ENCODE measurements at places on chromosomes 4 and X. TPM values are rescaled to one million over a fixed set of nuclear protein-coding genes. Genes with fewer than 3 reads are reported as not detected.

MYOZ2 gene
- not detected for polyA plus RNA-seq

NSDHL gene
- 27.4 TPM for polyA plus RNA-seq

ZNF157 gene
- polyA plus RNA-seq: 0.17 TPM

NAAA gene
- polyA plus RNA-seq: 125 TPM

ODAPH gene
- not detected for polyA plus RNA-seq

MTTP gene
- not detected for polyA plus RNA-seq

MTCP1 gene
- 26.3 TPM for polyA plus RNA-seq

FAM133A gene
- not detected for polyA plus RNA-seq

CTAG2 gene
- polyA plus RNA-seq: not detected

SPANXB1 gene
- not detected for polyA plus RNA-seq

DNA sequence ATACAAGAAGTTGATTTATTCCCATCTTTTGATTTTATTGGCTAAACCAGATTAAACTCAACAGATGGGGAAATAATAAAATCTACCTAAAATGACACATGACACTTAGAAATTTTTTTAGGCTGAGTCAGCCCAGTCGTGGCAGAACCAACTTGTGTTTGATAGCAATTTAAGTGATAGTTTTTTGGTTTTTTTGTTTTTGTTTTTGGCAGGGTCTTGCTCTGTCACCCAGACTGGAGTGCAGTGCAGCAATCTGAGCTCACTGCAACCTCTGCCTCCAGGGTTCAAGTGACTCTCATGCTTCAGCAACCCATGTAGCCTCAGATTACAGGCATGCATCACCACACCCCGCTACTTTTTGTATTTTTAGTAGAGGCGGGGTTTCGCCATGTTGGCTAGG is 370.3 kb upstream of the NOCT start:
- DNase-seq: no peak
- H3K27ac ChIP-seq: no peak overlapping the region
- no peaks in the 10 kb centered on the region for H3K4me1 ChIP-seq
- no peaks in the 10 kb centered on the region for H3K27me3 ChIP-seq
- no peak overlapping the region for H3K4me3 ChIP-seq
- H3K36me3 ChIP-seq: no peaks in the 10 kb centered on the region

DNA sequence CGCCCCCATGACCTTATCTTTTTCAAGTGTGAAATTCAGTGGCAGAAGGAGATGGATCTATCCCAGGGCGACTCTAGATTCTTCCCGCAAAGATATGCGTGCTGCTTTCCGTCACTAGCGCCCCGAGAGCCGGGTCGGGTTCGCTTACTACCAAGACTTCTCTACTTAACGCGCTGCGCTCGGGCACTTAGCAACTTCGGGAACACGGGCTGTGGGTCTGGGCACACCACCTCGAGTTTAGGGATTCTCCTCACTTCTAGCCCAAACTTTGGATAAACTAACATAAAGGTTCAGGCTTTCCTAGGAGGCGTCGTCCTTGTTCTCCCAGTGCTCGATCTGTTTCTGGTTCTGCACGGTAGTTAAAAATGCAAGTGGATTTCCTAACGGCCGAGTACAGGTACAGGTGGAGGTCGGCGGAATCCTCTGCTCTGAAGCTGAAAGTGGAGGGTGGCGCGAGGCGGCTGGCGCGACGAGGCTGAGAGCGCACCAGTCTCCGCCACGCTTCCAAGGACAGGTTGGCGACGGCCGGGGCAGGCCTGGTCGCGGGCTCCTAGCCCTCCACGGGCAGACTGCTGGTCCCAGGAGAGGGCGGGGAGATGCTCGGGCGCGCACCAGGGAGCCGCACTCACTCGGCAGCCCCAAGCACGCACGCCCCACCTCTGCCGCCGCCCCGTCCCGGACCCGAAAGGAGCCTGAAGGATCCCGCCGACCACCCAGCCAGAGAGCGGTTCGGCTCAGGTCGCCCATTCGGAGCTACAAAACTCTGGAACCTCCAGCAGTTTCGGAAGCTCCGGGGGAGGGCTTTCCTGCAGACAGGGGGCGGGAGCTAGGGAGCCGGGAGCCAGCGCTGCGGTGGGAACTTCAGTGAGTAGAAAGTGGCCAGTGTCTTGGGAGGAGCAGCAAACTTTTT is 100.8 kb upstream of the TENM3 start:
- no peak overlapping the region for H3K4me3 ChIP-seq
- H3K27me3 ChIP-seq: peaks cover 16% of the 10 kb centered on the region
- DNase-seq: no peak
- no peak overlapping the region for H3K27ac ChIP-seq
- H3K36me3 ChIP-seq: no peaks in the 10 kb centered on the region

DNA sequence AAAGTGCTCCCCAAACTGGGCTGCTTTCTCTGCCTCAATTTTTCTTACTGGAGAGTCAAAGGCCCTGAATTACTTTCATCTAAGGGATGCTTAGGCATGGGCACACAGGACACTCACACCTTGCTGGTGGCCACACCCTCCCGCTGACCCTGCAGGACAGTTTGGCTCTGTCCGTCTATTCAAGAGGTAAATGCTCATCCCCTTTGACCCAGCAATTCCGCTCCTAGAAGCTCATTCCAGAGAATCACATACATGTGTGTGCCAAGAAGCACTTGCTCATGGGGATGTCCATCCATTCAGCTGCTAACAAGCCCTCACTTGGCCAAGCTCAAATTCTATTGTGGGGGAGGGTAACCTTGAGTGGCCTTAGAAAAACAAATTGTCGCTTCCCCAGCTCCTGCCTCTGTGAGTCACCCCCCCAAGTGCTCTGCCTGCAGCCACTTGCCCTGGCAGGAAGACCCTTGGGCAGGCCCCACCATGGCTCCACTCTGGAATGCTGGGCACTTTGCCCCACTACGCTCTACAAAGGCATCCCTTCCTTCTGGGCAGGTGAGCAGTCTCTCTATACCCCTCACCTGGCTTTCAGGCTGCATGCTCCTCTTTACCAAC is 54.5 kb downstream of the HTRA3 start:
- no peaks in the 10 kb centered on the region for H3K27me3 ChIP-seq
- no peak overlapping the region for H3K4me3 ChIP-seq
- no peaks in the 10 kb centered on the region for H3K4me1 ChIP-seq
- H3K36me3 ChIP-seq: no peaks in the 10 kb centered on the region
- H3K27ac ChIP-seq: no peak overlapping the region

- no peaks in the 10 kb centered on the region for H3K4me1 ChIP-seq
- no peaks in the 10 kb centered on the region for H3K27me3 ChIP-seq
Measured at GRCh38 chr4:131430302-131430701, 1718.8 kb upstream of the PCDH10 start.

GRCh38 chrX:10077425-10078188 is 79.2 kb upstream of the CLCN4 start:
- no peak overlapping the region for H3K4me3 ChIP-seq
- H3K4me1 ChIP-seq: peaks cover under 1% of the 10 kb centered on the region
- H3K27ac ChIP-seq: no peak overlapping the region
- H3K27me3 ChIP-seq: no peaks in the 10 kb centered on the region
- DNase-seq: peak; percentile 17
- H3K36me3 ChIP-seq: no peaks in the 10 kb centered on the region

- H3K27ac ChIP-seq: no peak overlapping the region
- no peak overlapping the region for H3K4me3 ChIP-seq
- H3K4me1 ChIP-seq: no peaks in the 10 kb centered on the region
- H3K27me3 ChIP-seq: no peaks in the 10 kb centered on the region
- DNase-seq: no peak
Measured at GRCh38 chrX:13968198-13968597, 61.5 kb downstream of the GEMIN8 start.

DNA sequence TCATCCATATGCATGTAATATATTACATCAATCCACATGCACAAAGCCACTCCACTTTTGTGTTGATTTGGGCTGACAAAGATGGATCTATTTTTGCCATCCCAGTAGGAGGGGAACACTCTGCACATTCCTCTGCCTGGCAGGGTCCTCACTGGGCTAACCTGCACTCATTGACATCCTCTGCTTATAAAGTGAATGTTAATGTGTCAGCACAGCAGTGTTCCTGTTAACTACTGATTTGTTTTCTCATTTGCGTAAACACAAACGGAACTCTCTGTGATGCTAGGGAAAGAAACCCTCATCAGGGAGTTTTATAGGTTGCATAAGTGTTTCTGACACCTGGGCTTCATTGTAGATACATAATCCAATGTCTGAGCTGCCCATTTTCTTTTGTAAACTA is 826.0 kb downstream of the RAB28 start:
- DNase-seq: no peak
- H3K4me1 ChIP-seq: no peaks in the 10 kb centered on the region
- H3K4me3 ChIP-seq: no peak overlapping the region
- H3K27me3 ChIP-seq: no peaks in the 10 kb centered on the region
- H3K27ac ChIP-seq: no peak overlapping the region

- H3K4me3 ChIP-seq: no peak overlapping the region
- H3K27ac ChIP-seq: no peak overlapping the region
- peaks cover 4% of the 10 kb centered on the region for H3K4me1 ChIP-seq
- H3K27me3 ChIP-seq: no peaks in the 10 kb centered on the region
Measured at GRCh38 chr4:9703391-9703790, 78.0 kb upstream of the DRD5 start.

DNA sequence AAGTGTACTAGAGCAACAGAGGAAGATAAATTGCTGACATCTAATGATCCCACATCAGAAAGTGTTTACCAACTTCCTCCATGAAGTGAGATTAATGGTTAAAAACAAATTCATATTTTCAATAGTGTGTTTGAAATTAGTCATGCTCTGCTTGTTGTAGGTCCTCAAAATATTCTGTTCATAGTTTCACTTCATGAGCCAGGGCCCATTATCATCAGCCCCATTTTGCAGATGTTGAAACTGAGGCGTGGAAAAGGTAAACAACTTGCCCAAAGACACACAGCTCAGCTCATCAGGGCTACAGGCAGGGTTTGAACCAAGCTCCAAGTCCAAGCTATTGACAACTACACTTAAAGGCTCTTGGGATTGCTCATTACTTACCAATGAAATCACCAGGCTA is 103.5 kb upstream of the PPARGC1A start:
- H3K27ac ChIP-seq: no peak overlapping the region
- no peak overlapping the region for H3K4me3 ChIP-seq
- no peaks in the 10 kb centered on the region for H3K4me1 ChIP-seq
- H3K27me3 ChIP-seq: no peaks in the 10 kb centered on the region

GRCh38 chr4:46931981-46932380 is 22.9 kb upstream of the COX7B2 start:
- DNase-seq: peak; percentile 37
- peaks cover 2% of the 10 kb centered on the region for H3K27me3 ChIP-seq
- H3K4me1 ChIP-seq: no peaks in the 10 kb centered on the region
- no peaks in the 10 kb centered on the region for H3K36me3 ChIP-seq
